Activated effector memory CD4-positive, alpha-beta T cell treated with Interleukin-2 at 50 U/mL for 16 hours (primary cell): ENCODE measurements at places on chromosomes 5 and 9.

GRCh38 chr5:5464036-5464715, 41.7 kb downstream of the ICE1 start:
- no peak for DNase-seq

DNA sequence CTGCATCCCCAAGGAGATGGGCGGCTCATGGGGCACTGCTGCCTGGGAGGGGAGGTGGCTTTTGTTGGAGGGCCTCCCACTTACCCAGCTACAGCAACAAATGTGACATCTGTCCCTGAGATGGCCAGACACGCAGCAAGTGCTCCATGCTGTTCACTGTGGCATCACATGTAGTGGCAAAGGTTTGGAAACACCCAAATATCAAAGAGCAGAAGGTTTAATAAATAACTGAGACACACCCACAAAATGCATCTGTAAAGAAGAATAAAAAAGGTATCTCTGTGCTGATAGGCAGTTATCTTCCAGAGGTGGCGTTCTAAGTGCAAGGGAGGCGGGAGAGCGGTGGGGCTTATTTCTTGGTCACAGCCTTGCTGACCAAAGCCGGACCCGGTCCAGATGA, 23.3 kb upstream of the CLPTM1L start:
- DNase-seq, result no peak

GRCh38 chr5:98927242-98927988, 1.4 kb downstream of the CHD1 start:
- DNase-seq, result peak; percentile 41

- no peak for DNase-seq
These were observed 57.8 kb downstream of the NRG2 start for GRCh38 chr5:139985290-139985689.

DNA sequence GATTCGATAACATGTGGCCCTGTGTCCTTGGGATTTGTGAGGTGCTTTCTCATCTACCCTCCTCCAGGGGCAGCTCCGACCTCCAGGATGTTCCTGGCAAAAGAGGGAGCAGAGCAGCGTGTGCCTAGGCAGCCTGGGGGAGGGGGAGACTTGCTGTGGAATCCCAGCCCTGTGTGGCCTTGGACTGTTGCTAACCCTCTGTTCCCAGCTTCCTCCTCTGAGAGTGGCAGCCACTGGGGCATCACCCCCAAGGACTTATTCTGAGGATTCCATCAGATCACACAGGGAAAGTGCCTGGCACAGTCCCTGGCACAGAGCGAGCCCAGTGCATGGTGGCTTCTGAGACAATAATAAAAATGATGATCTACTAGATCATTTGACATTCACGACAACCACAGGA, 265.1 kb upstream of the MVB12B start:
- DNase-seq, result no peak

- DNase-seq, result no peak
These were observed 94.3 kb downstream of the TSSK1B start for GRCh38 chr5:113340537-113340936.

GRCh38 chr5:147673266-147673665, 109.3 kb downstream of the JAKMIP2 start:
- no peak for DNase-seq

DNA sequence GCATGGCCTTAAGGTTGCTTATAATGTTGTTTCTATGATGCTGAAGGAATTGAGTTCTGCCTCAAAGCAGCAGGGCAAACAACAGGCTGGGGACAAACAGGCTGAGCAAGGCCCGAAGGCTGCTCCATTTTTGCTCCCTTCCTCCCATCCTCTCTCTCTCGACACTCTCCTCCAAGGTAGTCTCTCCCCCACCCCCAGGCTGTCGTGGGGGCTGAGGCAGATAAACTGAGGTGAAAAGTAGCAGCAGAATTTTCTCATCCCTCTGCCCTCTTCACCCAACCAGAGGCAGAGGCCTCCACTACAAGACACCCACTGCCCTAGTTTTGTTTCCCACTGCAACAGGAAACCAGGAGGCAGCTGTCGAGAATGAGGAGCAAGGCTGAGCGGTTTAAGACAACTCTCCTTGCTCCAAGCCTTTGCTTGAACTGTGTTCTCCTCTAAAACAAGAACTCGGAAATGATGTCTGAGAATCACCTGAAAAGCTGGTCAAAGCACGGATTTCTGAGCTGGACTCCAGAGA, 13.5 kb upstream of the GNA14 start:
- DNase-seq, result no peak

GRCh38 chr5:158922816-158923215, 176.9 kb downstream of the EBF1 start:
- no peak for DNase-seq

GRCh38 chr5:89989776-89990175, 419.8 kb downstream of the CETN3 start:
- DNase-seq, result no peak
